Right renal cortex interstitium (tissue), 3 donors: ENCODE measurements at places on chromosomes 1 and 21. TPM values are rescaled to one million over a fixed set of nuclear protein-coding genes. Genes with fewer than 3 reads are reported as not detected.

DNA sequence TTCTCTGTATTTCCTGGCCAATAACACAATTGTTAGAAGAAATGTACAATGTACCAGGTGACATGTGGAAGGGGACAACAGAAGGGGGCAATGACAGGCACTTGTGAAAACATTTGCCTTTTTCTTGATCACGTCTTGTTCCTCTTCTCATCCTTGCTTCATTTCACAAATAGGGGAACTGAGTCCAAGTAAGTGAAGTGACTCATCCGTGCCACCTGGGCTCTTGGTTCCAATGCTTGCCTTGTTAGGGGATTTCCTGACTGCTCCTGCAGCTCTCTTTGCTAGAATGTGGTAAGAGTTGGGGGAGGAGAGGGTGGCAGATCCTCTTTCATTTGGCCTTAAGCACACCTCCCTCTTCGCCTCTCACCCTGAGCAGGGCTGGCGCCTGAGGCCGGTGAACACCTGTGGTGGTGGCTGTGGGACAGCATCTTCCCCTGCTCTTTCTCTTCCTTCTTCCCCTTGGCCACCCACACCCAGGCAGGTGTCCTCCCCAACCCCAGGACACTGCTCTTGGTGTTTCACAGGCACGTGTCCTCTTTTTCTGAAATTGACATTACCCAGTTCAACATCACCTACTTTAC, 2.2 kb upstream of the RHEX start:
- no peak for DNase-seq

- DNase-seq, result no peak
Measured at GRCh38 chr1:174397261-174397660, 50.5 kb upstream of the GPR52 start.

GRCh38 chr1:204190212-204191211, 5.8 kb downstream of the KISS1 start:
- no peak for DNase-seq

DNA sequence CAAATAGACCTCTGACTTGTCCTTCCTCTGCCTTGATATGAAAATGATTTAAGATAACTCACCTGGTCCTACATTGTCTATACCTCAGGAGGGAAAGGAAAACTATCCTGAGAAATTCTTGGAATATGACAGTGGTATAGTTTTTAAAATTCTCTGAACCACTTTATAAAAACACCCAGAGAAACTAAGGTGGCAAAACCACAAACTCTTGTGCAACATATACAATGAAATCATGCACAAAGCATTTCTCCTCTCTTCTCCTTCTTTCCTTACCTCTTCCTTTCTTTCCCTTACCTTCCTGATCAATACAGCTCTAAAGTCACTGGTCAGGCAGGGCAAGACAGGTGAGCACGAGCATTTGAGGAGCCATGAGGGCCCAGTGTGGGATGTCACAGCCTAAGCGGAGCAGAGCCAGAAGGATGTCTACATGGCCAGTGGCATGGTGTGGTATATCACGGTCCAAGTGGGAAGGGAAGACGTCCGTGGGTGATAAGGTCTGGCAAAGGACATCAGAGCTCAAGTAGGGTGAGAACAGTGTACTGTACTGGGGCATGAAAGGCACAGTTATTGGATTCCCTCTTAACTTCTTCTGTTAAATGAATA, 543.3 kb downstream of the DPYD start:
- no peak for DNase-seq

- no peak for DNase-seq
Measured at GRCh38 chr1:156177919-156178654, 15.8 kb upstream of the SLC25A44 start.

Gene CBR1
- polyA plus RNA-seq, result 62.1 TPM
